Left lobe of liver (tissue), 2 donors: ENCODE measurements at places on chromosomes 12 and 14. TPM values are rescaled to one million over a fixed set of nuclear protein-coding genes. Genes with fewer than 3 reads are reported as not detected.

TCL1B gene
- total RNA-seq = not detected

GRCh38 chr12:68031174-68031573, 41.9 kb downstream of the IFNG-AS1 start:
- DNase-seq = no peak

BICDL1 gene
- total RNA-seq = 9.4 TPM

FOXG1 gene
- not detected for total RNA-seq

DNA sequence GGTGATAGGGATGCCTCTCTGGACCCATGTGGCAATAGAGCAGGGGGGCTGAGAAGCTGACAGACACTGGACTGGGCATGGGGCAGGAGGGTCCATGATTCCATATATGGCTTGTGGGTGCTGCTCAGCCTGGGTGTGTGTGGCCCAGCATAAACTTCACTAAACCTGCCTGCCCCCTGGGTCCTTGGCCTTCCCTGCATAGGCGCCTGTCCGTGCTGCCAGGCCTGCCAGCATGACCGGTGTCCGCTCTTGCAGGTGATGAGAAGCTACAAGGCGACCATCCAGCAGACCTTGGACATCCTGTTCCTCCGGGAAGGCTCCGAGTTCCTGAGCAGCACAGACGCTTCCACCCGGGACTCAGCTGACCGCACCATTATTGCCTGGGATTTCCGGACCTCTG, 61.6 kb downstream of the BEGAIN start:
- DNase-seq = no peak

DNA sequence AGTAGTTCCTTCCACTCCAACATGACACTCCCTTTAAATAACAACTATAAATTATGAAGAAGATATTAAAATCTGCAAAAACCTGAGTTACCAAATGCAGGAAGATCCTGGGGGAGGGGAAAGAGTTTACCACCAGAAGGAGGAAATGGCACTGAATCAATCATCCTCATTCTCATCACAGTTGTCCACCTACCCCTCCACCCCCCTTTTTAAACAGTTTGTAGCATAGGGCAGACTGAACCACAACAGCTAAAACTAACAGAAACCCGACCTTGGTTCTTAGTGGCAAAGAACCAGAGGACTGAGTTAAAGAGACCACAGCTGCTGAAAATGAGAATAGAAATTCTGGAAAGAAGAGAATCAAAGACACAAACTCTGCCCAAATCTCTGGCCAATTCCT, 189.5 kb downstream of the MED13L start:
- DNase-seq = no peak

DNA sequence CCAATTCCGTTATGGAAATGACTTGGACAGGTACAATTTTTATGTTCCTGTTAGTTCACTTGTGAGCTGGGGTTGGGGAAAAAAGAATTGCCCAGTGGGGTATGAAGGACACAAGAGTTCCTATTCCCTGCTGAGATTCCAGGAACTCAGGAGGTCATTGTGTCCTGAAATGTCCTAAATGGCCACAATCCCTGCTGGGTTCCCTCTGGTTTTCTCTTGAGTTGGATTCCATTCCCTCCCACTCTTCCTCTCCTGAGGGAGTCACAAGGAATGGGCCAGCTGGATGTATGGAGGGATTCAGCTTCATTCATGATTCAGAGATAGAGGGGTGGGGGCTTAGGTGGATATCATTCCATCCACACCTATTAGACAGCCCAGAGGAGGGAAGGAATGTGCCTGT, 34.5 kb upstream of the DCD start:
- no peak for DNase-seq

INHBC gene
- 51.9 TPM for total RNA-seq

DNA sequence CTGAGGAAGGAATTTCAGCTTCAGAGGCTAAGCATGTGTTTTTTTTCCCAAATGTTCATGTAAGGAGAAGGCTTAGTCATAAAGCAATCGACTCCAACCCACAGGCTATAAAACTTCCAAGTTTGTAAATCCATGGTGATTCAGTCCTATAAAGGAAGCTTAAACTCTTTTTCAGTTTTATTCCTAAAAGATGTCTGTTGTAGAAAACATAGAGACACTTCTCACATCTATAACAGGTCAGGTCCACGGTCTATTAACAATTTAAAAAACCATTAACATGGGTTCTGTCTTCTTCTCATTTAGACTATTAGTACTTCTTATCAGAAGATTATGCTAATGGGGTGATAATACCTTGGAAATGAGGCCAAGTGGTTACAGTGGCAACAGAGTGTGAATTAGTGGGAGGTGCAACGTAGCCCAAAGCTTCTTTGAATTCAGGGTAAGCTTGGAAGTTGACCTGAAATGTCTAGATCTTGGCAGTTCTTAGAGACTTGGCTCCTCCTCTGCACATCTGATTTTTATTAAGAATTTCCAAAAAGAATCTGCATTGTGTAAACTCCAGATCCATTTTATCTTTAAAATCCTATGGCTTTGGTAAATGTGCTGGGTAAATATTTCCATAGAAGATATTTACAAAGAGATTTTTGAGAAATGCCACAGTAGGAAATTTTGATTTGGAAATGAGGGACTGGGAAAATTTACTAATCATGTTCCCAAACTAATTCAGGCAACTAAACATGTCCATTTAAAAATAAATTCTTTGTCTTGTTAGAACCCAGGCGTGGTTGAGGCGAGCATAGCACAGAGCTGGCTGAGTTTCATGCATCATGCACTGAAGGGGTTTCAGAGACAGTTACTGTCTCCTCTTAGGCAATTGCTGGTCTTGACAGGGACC, 86.4 kb downstream of the EML1 start:
- DNase-seq = no peak

CEBPE gene
- total RNA-seq = not detected

- DNase-seq = no peak
Observed at GRCh38 chr14:71725922-71726579, 206.2 kb upstream of the RGS6 start.
